ENCODE measurements at places on chromosomes 1 and 21.

- DNase-seq = no peak
Measured at GRCh38 chr1:10637400-10637799, 159.0 kb downstream of the CASZ1 start.

DNA sequence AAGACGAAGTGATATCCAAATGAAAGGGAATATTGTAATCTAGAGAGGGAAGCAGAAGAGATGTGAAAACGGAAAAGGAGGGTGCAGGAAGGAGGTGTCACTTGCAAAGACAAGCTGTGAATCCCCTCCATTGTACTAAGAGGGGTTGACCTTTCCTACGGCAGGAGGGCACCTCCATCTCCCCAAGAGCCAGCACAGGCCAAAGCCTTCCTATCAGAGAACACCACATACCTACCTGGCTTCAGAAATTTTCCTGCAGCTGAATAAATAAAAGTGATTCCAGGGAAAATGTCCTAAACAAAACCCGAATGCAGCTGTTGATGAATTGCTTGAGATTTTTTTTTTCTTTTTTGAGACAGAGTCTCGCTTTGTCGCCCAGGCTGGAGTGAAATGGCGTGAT, 14.3 kb downstream of the KANK4 start:
- no peak for DNase-seq

- DNase-seq = peak; percentile 5
Measured at GRCh38 chr1:148363439-148363810, 119.7 kb downstream of the PPIAL4G start.

- no peak for DNase-seq
Measured at GRCh38 chr1:204084247-204084772, 11.4 kb downstream of the SOX13 start.

- DNase-seq = peak; percentile 70
Measured at GRCh38 chr1:112718691-112719418, 3.7 kb upstream of the PPM1J start.

- no peak for DNase-seq
Measured at GRCh38 chr1:115649964-115650363, 8.2 kb downstream of the VANGL1 start.

DNA sequence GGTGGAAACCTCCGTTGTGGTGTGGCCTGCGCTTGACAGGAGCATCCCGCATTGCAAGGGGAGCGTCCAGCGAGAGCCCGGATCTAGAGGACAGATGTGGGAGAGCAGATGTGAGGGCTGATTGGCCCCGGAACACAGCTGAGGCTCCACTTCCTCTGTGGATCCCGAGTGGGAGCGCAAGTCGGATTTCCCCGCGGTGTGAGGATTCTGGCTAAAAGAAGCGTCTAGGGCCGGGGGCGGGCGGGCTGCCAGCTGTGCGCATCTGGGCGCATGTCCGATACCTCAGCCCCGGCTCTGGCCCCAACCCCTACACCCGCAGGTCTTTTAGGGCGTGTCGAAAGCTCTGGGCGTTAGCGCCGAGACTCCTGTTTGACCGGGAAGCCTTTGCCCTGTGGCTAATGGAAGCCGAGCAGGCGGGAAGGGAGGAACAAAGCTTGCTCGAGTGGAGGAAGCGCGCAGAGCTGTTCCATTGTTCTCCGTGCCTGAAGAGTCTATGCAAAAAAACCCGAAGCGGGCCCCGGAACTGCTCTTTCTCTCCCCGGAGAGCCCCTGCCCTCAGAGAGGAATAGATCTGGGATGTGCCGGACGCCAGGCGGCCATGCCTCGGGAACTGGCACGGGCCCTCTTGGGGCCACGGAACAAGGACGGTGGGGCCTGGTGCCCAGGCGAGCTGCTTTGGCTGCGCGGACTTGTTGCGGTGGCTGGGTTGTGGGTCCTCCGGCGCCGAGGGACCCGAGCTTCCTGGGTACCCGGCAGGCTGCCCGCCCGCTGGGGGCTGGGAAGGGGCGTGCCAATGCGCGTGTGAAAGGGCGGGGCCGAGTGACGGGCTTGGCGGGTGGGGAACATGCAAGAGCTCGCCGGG, 111.1 kb downstream of the NAV1 start:
- DNase-seq = no peak

GRCh38 chr1:56484695-56485094, 94.7 kb downstream of the PLPP3 start:
- no peak for DNase-seq

DNA sequence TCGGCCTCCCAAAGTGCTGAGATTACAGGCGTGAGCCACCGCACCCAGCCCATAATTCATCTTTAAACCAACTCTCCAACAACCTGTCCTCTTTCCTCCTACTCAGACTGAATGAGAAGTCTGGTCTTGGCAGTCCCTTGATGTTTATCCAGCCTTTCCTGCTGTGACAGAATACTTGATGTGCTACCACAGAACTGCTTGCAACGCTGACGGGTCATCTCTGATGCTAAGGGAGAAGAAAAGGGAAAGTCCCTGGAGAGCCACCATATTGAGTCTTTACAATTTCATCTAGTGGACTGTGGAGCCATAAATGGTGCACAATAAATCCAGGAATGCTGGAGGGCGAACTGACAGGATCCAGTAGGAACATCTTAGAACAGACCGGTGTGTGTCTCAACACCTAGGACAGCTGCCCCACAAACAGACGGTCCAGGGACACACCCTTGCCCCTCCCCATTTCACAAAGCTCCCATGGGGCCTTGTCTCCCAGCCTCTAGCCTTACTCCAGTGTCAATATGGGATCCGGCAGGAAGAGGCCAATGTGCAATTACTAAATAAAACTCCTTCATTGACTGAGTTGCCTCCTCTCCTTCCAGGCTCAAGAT, 30.7 kb downstream of the JAK1 start:
- no peak for DNase-seq

DNA sequence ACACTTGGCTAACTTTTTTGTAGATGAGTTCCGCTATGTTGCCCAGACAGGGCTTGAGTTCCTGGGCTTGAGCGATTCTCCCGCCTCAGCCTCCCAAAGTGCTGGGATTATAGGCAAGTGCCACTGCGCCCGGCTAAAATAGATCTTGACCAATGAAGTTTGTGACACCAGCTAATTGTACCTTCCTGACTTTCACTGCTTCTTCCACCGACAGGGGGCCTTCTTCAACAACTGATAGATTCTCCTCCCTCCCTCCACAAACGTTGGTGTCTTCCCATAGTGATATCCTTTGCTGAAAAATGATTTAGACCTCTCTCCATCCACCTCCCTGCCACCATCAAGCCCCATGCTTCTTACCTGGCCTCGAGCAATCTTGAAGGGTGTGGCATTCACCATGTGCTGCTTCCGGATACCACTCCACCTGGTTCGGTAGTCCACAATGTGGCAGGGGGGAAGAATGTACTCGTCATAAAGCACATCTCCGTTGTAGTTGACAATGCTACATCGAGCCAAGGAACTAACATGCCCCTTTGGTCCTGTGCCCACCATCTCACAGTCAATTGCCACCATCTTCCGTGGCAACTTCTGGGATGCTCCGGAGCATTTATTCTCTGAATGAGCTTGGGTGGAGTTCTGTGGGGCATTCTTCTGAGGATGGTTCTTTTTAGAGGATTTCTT, 1.6 kb upstream of the METTL25B start:
- peak; percentile 62 for DNase-seq

GRCh38 chr1:183495420-183495819, 23.1 kb downstream of the SMG7 start:
- no peak for DNase-seq

DNA sequence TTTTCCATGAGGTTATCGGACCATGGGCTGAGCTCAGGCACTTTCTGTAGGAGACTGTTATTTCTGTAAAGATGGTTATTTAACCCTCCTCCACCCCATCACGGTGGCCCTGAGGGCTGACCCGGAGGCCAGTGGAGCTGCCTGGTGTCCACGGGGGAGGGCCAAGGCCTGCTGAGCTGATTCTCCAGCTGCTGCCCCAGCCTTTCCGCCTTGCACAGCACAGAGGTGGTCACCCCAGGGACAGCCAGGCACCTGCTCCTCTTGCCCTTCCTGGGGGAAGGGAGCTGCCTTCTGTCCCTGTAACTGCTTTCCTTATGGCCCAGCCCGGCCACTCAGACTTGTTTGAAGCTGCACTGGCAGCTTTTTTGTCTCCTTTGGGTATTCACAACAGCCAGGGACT, 2.6 kb upstream of the CCDC28B start:
- no peak for DNase-seq

DNA sequence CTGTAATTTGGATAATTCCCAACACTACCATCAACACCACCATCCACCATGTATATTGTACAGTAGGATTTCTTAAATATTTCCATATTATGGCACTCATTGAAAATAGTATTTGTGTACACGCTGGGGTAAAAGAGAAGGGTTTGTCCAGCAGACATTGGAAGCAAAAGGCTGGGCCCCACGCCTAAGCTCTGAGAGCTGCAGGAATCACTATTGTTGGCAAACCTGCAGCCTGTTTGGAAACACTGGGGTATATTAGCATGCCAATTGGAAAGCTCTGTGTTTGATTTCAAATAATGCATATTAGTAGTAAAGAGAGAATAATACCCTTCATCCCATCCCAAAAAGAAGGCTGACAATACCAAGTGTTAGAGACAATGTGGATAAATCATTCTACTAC, 81.5 kb upstream of the DPYD start:
- DNase-seq = no peak

- no peak for DNase-seq
Measured at GRCh38 chr1:203526130-203526529, 32.2 kb downstream of the OPTC start.

- DNase-seq = peak; percentile 37
Measured at GRCh38 chr1:37926038-37926924, 20.6 kb downstream of the INPP5B start.

DNA sequence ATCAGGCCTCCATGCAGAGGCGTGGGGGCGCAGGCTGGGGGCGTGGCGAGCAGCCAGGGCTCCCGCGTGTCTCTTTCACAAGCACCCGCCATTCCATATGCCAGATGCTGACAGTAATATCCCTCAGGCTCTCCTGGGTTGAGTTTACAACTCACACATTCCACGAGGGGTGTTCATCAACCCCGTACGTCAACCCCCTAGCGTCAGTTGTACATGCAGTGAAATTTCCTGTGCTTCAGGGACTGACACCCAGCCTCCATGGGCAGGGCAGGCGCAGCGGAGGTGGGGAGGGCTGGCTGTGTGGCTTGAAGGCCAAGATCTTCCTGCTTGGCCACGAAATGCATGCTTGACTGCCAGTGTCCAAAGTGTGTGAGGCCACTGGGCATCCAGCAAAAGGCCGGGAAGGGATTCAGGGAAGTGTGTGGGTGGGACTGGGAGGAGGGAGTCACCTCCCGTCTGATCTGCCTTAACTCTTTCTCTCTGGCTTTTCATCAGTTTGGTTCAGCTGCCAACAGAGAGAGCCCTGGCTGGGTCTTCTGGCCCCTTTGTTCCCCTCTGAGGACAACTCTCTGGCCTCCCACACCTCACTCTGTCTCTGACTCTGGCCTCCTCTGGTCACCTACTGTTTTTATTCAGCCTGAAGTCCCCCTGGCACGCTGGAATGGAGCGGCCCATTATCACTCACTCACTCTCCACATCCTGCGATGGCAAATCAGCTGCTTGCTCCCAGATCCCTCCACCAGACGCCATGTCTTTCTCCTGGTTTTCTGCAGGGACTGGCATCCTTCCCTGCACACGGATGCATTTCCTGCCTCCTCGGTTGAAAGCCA, 33.8 kb downstream of the CLIC6 start:
- no peak for DNase-seq

GRCh38 chr1:62810420-62811274, 26.7 kb downstream of the ATG4C start:
- no peak for DNase-seq

- no peak for DNase-seq
Measured at GRCh38 chr1:1596493-1597274, 3.3 kb downstream of the FNDC10 start.

GRCh38 chr1:57483954-57484353, 60.1 kb upstream of the DAB1 start:
- no peak for DNase-seq

DNA sequence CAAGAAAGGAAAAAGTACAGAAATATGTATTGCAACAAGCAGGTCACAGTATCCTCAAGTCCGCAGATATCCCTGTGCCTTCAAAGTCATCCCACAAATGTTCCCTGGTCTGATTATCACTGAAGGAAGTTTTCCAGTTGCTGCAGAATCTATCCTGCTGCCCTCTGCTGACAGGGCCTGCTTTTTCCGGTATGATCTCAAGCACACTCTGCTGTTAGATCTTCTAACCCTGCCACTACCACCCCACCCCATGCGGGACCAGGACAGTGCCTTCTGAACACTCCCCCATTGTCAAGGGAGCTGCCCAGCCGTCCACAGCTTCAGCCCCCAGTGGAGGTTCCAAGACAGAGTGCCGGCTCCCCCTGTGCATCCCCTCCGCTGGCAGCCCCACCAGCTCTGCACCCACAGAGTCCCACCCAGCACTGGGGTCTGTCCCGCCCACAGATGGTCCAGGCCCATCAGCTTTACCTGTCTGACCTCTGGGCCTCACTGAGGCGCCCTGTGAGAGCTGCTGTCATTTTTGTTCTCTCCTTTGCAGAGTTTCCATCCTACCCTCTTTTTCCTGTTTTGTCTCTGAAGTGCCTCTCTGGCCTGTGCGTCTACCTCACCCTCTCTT, 27.9 kb downstream of the FAM163A start:
- no peak for DNase-seq

DNA sequence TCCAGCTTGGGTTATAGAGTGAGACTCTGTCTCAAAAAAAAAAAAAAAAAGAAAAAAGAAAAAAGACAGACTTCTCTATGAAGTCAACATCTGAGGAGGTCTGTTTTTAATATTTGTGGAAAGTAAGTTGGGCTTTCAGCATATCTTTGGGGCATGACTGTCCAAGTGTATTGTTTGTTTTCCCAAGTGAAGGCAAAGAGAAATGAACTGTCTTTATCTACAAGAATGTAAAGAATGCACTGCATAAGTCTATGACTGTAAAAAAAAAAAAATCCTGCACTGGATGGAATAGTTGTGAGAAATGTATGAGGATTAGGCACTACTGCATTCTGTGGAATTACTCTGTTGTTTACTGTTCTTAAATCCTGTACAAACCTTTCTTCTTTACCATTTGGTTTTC, 45.6 kb upstream of the TMEM61 start:
- DNase-seq = no peak

- DNase-seq = no peak
Measured at GRCh38 chr1:112388436-112388835, 7.6 kb upstream of the CTTNBP2NL start.

GRCh38 chr1:208209286-208209685, 34.9 kb downstream of the PLXNA2 start:
- DNase-seq = no peak

GRCh38 chr1:11067716-11068599, 8.1 kb upstream of the SRM start:
- DNase-seq = no peak
